ENCODE measurements at places on chromosomes 13 and 19.

- no peak for DNase-seq
Measured at GRCh38 chr19:31126236-31126635, 223.0 kb downstream of the TSHZ3 start.

DNA sequence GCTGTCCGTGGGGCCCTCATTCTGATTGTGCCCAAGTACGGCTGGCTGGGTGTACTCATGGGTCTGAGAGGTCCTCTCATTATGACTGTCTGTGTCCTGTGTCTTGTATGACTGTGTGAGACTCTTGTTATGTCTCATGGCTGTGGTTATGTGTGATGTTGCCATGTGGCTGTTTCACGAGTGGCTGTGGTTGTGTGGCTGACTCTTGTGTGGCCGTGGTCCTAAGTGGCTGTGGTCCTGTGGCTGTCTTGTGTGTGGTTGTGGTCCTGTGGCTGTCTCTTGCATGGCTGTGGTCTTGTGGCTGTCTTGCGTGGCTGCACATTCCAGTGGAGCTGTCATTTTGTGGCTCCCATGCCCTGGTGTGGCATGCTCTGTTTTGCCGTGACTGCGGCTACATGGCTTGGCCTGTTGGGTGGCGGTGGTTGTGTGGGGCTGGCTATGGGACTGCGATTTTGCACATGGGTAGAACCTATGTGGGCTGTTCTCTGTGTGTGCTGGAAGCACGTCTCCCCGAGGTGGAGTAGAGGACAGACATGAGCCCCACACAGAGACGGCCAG, 2.5 kb downstream of the LYL1 start:
- DNase-seq = peak; percentile 45

- DNase-seq = no peak
Measured at GRCh38 chr13:57612568-57612967, 19.0 kb upstream of the PCDH17 start.

DNA sequence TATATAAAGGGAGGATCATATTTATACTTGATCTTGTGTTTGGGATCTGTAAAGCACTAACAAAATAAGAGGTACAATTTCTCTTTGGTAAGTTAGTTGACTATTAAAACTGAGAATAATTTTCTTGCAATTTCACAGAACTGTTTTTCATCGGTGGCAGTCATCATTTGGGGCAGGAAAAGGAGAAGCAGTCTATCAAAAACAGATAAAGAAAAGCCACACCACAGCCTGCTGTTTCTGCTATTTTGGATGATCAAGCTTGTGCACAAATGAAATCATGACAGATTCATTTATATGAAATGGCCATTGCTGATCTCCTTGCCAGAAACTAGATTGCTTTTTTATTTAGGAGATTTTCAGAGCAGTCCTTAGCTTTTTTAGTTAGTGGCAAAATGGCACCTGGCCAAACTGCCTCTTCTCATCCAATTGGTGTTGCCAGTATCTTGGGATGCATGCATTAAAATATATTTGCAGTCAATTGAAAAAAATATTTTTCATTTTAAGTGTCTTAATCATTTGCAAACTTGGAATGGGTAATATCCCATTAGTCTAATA, 326.0 kb downstream of the HS6ST3 start:
- DNase-seq = no peak

DNA sequence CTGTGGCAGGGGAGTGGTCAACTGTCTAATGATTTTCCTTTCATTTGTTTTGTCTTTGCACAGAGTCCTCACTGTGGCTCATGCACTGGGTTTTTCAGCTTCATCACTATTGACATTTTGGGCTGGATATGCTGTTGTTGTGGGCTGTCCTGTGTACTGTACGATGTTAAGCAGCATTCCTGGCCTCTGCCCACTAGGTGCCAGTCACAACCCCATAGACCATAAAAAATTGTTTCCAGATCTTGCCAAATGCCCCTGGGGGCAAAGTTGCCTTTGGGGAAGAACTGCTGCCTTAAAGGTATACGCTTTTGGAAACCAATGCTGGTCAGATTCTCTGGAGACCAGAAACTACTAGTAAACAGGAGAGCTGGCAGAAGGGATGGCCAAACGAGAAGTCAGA, 310.4 kb downstream of the SPRY2 start:
- DNase-seq = peak; percentile 48

GRCh38 chr13:47661076-47661475, 340.0 kb downstream of the SUCLA2 start:
- DNase-seq = no peak

DNA sequence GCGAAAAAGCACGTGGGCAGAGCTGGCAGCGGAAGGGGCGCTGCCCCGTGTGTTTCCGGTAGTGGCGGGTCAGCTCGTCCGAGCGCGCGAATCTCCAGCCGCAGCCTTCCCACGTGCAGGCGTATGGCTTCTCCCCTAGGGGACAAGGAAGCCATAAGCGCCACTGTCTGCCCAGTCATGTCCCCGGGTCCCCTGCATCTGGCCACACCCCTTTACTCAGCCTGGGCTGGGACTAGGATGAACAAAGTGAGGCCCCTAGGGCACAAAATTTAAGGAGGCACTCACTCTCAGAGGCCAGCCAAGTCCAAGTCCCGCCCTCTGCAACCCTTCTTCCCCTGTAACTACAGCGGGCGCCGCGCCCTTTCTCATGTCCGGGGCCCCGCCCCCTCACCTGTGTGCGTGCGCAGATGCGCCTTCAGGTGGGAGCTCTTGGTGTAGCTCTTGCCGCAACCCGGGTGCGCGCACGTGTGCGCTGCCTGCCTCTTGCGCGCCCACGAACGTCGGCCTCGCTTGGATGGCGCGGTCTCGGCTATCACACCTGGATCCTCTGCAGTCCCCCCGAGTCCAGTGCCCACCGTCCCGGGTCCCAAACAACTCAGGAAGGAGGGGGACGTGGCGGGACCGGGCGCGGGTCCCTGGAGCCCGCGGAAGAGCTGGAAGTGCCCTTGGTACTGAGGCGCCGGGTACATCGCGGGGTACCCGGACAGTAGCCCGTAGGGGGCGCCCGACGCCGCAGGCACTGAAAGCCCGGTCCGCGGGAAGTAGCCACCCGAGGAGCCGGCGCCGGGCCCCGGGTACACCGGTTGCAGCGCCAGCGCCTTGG, 1.9 kb downstream of the KLF1 start:
- peak; percentile 47 for DNase-seq

- DNase-seq = no peak
Measured at GRCh38 chr13:112263152-112263551, 113.0 kb upstream of the SPACA7 start.

- peak; percentile 92 for DNase-seq
Measured at GRCh38 chr13:30725326-30726085, 9.8 kb upstream of the ALOX5AP start.

DNA sequence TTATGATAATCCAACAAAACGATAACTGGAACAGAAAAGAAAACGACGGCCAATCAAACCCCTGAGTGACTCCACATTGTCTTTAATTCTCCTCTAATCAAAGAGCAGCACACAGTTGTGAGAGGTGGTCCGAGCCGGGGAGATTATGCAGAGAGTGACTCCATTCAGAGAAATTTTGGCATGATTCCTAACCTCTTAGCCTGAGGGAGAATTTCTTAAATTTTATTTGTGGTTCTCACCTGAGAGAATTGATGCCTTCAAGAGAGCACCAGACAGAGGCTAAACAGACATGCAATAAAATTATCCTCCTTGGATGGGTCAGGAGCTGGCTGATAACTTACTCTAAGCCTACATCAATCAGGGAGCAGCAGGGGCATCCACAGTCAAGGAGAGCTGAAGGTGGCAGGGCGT, 310.0 kb upstream of the KLF12 start:
- DNase-seq = no peak

DNA sequence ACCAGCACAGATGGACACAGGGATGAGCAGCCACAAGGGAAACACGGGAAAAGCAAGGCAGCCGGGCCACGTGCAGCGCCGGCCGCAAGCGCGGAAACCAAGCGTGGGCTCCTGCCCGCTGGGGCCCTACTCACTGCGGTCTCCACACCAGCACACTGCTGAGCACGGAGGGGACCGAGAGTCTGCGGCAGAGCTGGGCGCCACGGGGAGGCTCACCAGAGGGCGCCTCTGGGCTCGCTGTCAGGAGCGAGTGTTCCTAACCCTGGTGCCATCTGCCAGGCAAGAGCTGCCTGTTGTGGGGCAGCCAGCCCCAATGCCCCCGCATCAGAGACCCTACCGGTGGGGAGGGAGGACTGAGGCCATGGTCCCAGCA, 26.5 kb downstream of the MPND start:
- peak; percentile 85 for DNase-seq

DNA sequence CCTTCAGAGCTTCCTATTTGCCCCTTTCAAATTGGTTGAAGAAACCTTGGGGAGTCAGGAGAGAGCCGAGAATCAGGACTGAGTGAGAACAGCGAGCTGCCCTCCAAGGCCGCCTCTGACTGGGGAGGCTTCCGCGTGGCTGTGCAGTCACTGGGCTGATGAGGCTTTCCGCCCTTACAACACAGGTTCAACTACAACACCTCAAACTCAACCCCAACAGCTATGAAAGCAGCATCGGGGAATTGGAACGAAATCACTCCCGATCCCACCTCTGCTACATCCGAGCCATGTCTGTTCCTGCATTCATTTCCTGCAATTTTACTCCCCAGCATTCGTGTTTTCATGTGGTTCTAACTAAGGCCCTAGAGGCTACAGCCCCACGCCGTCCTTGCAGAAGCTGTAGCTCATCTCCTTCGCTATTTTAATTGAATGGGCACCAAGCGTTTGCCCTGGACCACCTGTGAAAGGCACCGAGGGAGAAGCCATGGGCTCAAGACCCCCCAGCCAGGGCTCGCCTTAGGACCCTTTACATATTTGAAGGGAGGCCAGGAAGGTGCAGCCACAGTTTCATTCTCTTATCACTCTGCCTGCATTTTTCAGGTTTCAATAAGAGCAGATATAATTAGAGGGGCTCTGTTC, 12.3 kb upstream of the RASA3 start:
- no peak for DNase-seq

DNA sequence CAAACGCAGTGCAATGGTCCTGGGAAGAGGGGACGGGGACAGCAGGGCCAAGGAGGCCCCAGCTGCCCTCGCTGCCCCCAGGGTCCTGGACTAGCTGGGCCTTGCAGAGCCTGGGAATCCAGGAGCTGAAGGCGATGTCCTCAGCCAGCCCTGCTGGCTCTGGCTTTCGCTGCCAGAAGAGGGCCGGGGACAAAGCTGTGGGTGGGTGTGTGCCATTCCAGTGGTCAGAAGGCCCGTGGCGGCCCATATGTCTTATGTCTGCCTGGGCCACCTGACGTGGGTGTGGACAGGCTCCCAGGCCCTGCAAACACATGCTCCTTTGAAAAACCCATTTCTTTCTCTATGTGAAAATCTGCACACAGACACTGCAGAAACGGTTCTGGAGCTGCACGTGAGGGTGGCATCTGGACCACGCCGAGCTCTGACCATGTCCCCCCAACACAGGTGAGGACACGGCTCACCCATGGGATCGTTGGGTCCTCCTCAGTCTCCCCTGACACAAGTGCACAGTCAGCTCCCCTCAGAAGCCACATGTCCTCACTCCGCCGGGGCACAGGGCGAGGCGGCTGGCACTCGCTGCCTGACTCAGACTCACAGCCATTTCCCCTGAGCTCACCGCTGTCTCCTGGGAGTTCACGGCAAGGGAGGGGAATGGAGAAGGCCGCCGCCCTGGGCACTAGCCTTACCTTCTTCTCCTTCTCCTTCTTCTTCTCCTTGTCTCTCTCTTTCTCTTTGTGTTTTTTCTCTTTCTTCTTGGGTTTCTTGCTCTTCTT, 16.9 kb downstream of the IZUMO4 start:
- DNase-seq = peak; percentile 70

GRCh38 chr13:73693215-73693614, 441.0 kb downstream of the KLF12 start:
- no peak for DNase-seq

GRCh38 chr19:36417752-36418286, 625 bp downstream of the ZFP82 start:
- no peak for DNase-seq

DNA sequence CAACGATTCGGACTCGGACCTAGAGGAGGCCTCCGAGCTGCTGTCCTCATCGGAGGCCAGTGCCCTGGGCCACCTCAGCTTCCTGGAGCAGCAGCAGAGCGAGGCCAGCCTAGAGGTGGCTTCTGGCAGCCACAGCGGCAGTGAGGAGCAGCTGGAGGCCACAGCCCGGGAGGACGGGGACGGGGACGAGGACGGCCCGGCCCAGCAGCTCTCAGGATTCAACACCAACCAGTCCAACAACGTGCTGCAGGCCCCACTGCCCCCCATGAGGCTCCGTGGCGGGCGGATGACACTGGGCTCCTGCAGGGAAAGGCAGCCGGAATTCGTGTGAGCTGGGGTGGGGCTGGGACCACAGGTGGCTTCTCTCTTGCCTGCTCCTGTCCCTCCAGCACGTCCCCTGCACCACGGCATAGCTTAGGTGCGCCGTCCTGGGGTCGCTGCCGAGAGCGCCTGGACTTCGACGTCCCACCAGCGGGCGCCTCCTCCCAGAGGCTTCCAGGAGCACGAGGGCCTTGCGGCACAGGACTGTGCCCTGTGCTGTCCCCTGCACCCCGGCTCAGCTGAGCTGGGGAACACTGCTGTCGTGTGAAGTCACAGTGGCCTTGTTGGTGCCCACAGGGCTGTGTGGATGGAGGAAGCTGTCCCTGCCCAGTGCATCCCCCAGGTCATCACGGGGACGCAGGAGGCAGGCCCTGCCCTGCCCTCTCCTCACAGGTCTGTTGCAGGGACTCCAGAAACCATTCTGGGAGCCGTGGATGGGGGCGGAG, 9.3 kb downstream of the POLR2E start:
- no peak for DNase-seq

DNA sequence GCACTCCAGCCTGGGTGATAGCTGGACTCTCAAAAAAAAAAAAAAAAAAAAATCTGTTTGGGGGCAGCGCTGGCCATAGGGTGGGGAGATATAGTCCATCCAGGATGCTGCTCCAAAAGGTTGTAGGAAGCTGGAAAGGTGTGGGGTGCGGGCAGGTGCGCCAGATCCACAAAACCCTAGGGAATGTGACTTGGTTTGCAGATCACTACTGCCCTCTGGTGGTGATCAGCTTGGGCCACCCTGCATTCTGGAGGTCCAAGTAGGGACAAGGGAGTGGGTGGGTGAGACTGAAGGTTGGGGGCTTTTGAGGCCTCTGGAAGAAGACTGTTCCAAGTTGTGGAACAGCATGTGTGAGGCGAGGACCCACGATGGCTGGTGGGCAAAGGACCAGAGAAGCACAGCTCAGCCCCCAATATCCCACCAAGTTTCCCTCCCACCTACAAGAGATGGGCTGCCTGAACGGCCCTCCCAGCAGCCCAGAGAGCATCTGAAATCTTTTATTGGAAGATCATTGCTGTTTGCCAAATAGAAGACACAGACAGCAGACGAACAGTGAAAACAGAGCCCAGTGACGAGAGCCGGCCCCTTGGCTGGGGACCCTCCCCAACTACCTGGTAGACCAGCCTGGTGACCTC, 10.4 kb upstream of the TYK2 start:
- DNase-seq = peak; percentile 81

Measured in lung microvascular endothelial cell (primary cell).